ENCODE measurements at places on chromosomes 2 and 18. TPM values are rescaled to one million over a fixed set of nuclear protein-coding genes. Genes with fewer than 3 reads are reported as not detected.

Gene TYMS
- 3.2 TPM for total RNA-seq

Gene SNED1
- total RNA-seq, result 27.7 TPM

Gene FOXD4L1
- not detected for total RNA-seq

Gene AMER3
- not detected for total RNA-seq

Gene CCL20
- total RNA-seq, result 0.47 TPM

Gene IL1RL1
- total RNA-seq, result 11.6 TPM

Gene METAP1D
- 2.3 TPM for total RNA-seq

Gene SNORC
- total RNA-seq, result 0.12 TPM

Gene SLC5A7
- total RNA-seq, result not detected

Gene PARD3B
- 6.8 TPM for total RNA-seq

Gene RNF152
- total RNA-seq, result 1.4 TPM

Gene TANC1
- total RNA-seq, result 17.3 TPM

Gene PPIG
- 14.2 TPM for total RNA-seq

Gene PDE1A
- total RNA-seq, result 90.7 TPM

Gene ANKRD44
- 3.1 TPM for total RNA-seq

Gene MARCO
- not detected for total RNA-seq

Gene ITM2C
- total RNA-seq, result 220 TPM

Gene CCDC68
- 4.5 TPM for total RNA-seq

Gene TMEM87B
- total RNA-seq, result 28.0 TPM

Gene RNPEPL1
- 30.5 TPM for total RNA-seq

Gene TOGARAM2
- total RNA-seq, result 0.26 TPM

Gene DOK6
- total RNA-seq, result 2.8 TPM

Gene CLEC4F
- not detected for total RNA-seq

Gene TSPYL6
- not detected for total RNA-seq

Gene RPE
- 47.3 TPM for total RNA-seq

Gene DLGAP1
- total RNA-seq, result 0.12 TPM

Gene CABYR
- 7.3 TPM for total RNA-seq

Gene FAM124B
- total RNA-seq, result not detected

Gene CD8A
- not detected for total RNA-seq

Gene PRSS56
- total RNA-seq, result not detected

Gene RBM43
- 8.3 TPM for total RNA-seq

Gene DSC2
- 3.7 TPM for total RNA-seq

Gene SAG
- total RNA-seq, result not detected

Gene RFTN2
- 23.0 TPM for total RNA-seq

Gene IL36RN
- not detected for total RNA-seq

Gene NEU4
- not detected for total RNA-seq

Gene SETBP1
- 3.5 TPM for total RNA-seq

Gene ERMN
- not detected for total RNA-seq

Gene ARHGAP15
- not detected for total RNA-seq

Gene EVX2
- 0.09 TPM for total RNA-seq

Gene SKA1
- 1.9 TPM for total RNA-seq

Gene CROCC2
- not detected for total RNA-seq

Gene RBFA
- total RNA-seq, result 18.6 TPM

Gene PAX8
- total RNA-seq, result 2.0 TPM

Measured in pericardium fibroblast (primary cell).